ENCODE measurements at places on chromosomes 3 and 15.

GRCh38 chr15:68310804-68311463 is 33.4 kb downstream of the FEM1B start:
- no peak for DNase-seq

DNA sequence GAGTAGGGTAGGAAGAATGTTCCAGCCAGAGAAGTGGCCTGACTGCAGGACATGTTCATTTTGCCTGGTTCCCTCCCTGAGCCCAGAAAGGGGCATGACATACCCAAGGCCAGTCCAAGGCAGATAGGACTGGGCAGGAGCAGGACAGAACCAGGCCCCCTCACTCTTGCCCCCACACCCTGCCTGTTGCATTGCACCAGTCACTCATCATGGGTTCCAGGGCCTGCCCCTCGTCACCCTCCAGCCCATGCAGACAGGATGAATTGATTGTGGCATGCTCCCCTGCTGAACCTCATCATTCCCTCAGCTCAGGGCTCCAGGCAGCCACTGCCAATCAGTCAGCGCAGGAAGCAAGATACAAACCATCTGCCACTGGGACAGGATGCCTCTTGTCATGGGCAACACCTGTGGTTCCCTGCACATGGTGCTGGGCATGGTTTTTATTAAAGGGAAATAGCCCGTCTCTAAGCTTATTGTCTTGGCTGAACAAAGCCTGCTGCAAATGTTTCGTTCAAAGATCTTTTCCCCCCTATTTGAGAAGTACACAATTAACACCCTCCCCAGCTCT is 48.9 kb downstream of the RASGRF1 start:
- no peak for DNase-seq

DNA sequence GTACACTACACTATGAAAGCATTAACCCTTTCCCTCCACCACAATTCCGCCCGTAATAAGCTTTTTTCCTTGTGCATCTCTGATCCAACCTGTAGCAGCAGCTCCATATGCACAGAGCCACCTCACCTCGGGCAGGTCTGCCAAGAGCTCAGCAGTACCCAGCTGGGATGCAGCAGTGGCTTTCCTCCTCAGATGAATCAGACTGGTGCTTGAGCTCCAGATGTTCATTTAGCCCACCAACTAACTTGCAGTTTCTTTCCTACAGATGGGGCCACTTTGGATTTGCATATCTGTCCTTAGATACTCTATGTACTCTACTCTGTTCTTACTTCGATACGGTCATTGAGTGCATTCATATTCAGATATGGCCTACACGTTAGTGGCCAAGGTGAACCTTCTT is 14.8 kb upstream of the FSIP1 start:
- no peak for DNase-seq

GRCh38 chr15:47846128-47846868 is 129.0 kb downstream of the SEMA6D start:
- no peak for DNase-seq

DNA sequence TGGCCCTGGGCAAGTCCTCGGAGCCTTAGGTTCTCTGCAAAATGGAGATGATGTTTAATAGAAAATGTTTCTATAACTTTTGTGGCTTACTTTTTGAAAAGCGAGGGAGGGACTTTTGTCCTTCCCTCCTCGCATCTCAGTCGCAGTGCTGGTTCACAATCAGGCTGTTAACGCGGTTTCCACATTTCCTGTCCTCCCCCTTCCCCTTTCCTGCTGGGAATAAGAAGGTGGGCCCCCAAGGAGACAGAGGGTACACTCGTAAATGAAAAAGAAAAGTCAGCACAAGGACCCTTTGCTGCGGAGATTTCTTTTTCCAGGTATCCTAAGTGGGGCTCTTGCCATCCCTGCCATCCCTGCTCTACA is 29.5 kb downstream of the ARHGAP31 start:
- no peak for DNase-seq

- no peak for DNase-seq
These were observed 81.0 kb downstream of the CGGBP1 start for GRCh38 chr3:87977765-87978164.

GRCh38 chr15:73355612-73356265 is 13.0 kb downstream of the HCN4 start:
- DNase-seq: no peak

DNA sequence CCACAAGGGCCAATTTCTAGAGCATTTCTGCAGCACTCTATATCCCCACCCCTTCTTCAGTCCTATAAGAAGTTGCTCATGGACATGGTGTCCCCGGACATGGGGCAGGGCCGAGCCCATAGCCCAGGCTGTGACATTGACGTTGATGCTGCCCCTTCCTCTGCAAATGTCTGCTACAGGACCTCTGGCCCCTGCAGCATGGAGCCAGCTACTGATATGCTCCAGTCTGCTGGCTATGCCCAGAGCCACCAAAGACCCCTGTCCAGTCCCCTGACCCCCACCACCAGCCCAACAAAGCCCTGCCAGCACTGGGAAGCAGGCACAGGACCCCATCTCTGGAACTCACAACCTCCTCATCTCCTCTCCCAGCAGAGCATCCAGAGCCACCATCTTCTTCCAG is 120.1 kb upstream of the SMAD3 start:
- no peak for DNase-seq

- no peak for DNase-seq
These were observed 20.0 kb upstream of the BCL2A1 start for GRCh38 chr15:79990997-79991334.

DNA sequence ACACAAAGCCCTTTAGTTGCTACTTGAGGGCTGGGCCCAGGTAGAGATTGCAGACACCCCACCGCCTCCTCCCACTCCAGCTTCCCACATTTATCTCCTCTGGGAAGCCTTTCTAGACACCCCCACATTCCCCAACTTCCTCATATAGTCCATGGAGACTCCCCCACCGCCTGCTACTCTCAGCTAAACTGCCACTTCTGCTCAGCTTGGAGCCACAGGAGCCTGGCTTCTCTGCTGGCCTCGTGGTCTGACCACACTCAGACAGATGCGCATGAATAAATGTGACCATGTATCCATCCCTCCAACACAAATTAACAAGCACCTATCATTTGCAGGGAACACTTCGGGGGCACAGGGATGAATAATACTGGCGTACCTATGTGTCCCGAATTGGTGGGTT is 10.5 kb upstream of the ACSBG1 start:
- DNase-seq: no peak

DNA sequence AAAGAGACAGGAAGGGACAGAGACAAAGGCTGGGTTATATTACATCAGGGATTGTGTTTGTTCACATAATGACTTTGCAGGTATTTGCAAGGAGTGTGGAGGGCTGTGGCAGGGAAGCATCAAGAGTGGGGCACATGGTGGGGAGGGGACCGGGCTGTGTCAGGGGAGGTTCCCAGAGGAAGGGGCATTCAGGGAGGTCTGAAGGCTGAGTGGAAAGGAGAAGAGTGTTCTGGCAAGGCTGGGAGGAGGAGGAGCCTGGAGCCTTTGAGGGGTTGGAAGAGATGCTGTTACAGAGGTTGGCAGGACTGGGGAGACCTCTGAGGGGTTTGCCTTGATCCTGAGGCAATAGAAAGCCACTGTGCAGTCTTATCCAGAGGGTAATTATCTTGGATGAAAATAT is 49.4 kb downstream of the EXOG start:
- DNase-seq: no peak

- no peak for DNase-seq
These were observed 51.4 kb upstream of the LIPC start for GRCh38 chr15:58380280-58380945.

- no peak for DNase-seq
These were observed 31.9 kb downstream of the IGF2BP2 start for GRCh38 chr3:185792955-185793354.

- no peak for DNase-seq
These were observed 78.4 kb downstream of the AKAP13 start for GRCh38 chr15:85458764-85459163.
